CD4-positive, alpha-beta T cell treated with Interleukin-21 for 1 hour (primary cell): ENCODE measurements at places on chromosomes 3 and 15.

GRCh38 chr3:157237886-157238285, 77.9 kb upstream of the CCNL1 start:
- no peak for DNase-seq

DNA sequence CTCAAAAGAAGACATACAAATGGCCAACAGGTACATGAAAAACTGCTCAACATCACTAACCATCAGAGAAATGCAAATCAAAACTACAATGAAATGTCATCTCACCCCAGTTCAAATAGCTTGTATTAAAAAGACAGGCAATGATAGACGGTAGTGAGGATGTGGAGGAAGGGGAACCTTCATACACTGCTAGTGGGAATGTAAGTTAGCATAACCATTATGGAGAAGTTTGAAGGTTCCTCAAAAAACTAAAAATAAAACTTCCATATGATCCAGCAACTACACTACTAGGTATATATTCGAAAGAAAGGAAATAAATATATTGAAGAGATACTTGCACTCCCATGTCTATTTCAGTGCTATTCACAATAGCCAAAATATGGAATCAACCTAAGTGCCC, 62.8 kb upstream of the PPARG start:
- DNase-seq = no peak

DNA sequence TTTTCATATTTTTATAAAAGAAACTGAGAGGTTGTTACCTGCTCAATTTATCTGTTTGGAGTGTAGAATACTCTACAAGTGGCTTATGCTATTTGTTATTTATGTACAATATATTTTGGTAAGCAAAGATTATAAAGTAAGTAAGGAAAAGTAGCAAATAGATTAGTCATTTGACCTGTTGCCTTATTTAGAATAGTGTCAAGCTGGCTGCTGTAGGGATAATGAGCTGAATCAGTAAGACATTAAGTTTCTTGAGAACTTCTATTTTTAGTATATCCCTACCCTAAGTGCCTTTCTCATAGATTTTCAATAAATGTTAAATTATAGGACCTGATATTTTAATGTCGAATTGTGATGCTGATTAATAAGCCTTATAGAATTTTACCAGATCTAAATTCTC, 37.2 kb downstream of the ECT2 start:
- no peak for DNase-seq

DNA sequence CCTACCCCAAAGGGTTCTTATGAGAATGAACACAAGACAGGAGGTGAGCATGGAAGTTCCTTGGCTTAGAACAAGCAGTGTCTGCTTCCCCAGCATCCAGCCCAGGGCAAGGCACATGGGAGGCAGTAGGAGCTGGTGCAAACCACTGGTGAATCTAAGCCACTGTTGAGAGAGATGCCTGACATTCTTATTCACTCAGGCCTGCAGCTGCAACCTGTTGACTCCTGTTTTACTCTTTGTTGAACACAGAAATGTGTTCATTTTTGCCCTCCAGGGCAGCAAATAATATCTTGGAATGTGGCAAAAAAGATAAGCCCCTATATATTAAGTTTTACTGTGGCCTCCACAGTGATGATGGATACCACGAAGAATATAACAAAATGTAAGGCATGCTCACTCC, 8.9 kb upstream of the PAK6 start:
- no peak for DNase-seq

DNA sequence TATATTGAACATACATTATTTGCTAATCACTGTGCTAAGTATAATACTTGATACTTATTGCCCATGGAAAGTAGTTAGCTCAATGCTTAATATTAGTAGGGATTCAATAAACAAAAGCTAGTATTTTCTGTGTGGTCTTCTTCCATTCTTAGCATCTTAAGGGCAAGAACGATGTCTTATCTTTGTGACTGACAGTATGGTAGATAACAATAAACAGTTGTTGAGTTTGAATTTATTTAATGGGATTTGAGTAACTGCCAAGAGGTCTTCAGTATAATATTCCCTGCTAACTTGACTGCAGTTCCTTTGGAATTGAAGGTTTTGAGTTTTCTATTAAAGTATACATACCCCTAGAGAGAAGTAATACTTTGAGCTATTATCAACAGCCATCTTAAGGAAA, 70.1 kb downstream of the ZNF609 start:
- DNase-seq = no peak

- DNase-seq = no peak
Measured at GRCh38 chr3:115720983-115721382, 97.7 kb downstream of the GAP43 start.

GRCh38 chr3:156409694-156410093, 145.2 kb downstream of the SSR3 start:
- no peak for DNase-seq

GRCh38 chr3:72470904-72471417, 377.3 kb downstream of the SHQ1 start:
- no peak for DNase-seq

- DNase-seq = no peak
Measured at GRCh38 chr15:71599418-71600151, 210.8 kb upstream of the NR2E3 start.

GRCh38 chr15:91490211-91490610, 363.3 kb upstream of the SLCO3A1 start:
- no peak for DNase-seq

DNA sequence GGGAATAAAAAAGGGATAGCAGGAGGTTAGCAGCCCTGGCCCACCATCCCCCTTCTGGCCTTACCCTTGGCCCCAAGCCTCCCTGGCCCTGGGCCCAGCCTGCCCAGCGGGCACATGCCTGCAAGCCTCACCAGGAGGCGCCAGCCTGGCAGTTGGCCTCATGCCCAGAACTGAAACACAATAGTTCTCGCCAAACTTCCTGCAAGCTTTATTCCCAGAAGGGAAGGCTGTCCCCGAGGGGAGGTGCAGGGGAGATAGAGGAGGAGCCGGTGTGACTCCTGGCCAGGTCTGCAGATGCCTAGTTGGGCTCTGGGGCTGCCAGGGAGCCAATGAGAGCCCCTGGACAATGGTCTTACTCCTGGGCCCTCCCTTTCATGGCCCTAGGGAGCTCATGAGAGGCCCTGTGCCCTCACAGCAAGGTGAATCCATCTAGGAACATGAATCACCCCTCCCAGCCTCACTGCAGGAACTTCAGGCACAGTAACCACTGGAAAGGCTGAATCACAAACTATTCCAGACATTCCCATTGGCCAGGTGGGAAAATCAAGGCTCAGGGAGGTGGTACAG, 4.0 kb downstream of the CCDC33 start:
- no peak for DNase-seq

DNA sequence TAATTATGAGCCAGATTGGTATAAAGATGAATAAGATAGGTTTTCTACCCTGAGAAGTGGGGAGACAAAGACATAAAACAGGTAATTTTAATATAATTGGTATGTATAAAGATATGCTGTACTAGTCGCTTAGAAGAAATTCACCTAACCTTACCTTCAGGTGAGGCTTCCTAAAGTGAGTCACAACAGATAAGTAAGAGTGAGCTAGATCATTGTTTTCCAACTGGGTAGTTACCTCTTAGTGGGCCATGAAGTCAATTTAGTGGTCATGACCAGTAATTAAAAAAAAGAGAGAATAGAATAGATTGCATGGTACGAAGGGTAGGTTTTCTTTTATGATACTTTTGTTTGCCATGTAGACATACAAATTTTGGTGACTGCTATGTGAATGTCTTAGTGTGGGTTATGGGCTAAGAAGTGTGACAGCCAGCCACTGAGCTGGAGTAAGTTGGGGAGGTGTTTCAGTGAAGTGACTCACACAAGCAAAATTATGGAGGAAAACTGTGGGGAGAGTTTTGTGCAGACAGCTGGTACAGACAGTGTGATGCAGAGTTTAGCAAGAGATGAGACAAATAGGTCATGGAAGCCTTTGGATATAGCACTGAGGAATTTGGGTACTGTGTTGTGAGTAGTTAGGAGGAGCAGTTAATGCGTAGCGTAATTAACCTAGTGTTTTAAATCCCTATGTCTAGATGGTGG, 8.2 kb downstream of the TRNT1 start:
- DNase-seq = no peak

GRCh38 chr3:159560214-159560979, 428.2 kb upstream of the IL12A start:
- DNase-seq = no peak

- peak; percentile 82 for DNase-seq
Measured at GRCh38 chr3:189144645-189145044, 27.1 kb upstream of the TPRG1 start.

GRCh38 chr3:77933926-77934325, 894.0 kb downstream of the ROBO2 start:
- no peak for DNase-seq

- no peak for DNase-seq
Measured at GRCh38 chr3:42010530-42010929, 48.6 kb upstream of the ULK4 start.

GRCh38 chr3:28544236-28544635, 195.6 kb upstream of the AZI2 start:
- DNase-seq = no peak

- DNase-seq = no peak
Measured at GRCh38 chr3:47374587-47374986, 6.2 kb upstream of the PTPN23 start.

GRCh38 chr15:26231096-26231495, 368.0 kb upstream of the ATP10A start:
- no peak for DNase-seq

GRCh38 chr15:85488997-85489396, 108.6 kb downstream of the AKAP13 start:
- DNase-seq = no peak

DNA sequence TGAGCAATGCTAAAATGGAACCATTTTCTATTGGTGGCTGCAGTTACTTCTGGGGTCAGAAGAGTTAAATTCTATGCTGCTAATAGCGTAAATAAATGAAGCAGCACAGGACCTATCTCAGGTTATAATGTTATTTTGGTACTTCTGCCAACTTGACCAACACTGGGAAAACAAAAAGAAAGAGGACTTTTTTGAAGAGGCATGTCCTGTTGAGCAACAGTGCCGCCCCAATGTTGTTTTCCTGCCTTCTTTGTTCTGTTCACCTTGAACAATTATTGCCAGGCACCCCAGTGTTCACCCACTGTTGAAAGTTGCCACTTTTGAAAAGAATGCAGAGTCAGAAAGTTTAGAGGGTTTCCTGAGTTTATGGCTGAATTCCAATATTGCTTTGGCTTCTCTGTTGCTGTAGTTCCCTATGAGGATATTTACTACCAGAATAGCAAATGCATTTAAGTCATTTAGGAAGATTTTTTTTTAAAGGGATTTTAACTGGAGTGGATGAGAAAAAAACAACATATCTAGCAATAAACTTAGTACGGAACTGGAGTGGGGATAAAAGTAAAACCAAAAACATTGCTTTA, 679.0 kb upstream of the DPPA4 start:
- no peak for DNase-seq

DNA sequence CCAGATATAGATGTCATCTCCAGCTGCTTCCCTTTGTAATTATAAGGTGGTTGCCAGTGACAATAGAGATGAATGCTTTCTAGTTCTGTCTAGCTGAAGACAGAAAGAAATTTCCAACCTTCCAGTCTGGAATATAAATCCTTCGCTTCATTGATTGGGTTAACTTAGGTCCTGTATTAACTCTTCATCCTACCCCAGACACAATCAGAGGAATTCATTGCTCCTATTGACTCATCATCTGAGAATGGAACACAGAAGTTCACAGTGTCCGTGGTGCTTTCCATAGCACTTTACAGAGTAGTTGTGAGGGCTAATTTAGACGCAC, 241.4 kb downstream of the NFKBIZ start:
- no peak for DNase-seq

DNA sequence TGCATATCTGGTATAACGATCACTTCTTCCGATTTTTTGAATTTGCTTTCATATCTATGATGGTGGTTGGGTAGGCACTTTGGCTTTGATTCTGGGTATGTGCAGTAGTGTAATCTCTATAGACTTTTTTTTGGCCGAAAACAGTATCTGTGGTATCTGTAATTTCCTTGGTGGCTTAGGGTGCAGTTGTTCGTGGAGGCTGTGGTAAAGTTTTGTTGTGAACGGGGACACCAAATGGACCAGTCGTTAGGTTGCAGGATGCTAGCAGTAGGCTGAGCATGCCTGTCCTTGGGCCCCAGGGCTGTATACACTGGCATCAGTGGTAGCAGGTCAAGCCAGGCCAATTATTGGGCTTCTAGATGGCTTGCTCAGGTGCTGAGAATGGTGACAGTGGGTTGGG, 55.2 kb downstream of the CCDC66 start:
- peak; percentile 13 for DNase-seq

DNA sequence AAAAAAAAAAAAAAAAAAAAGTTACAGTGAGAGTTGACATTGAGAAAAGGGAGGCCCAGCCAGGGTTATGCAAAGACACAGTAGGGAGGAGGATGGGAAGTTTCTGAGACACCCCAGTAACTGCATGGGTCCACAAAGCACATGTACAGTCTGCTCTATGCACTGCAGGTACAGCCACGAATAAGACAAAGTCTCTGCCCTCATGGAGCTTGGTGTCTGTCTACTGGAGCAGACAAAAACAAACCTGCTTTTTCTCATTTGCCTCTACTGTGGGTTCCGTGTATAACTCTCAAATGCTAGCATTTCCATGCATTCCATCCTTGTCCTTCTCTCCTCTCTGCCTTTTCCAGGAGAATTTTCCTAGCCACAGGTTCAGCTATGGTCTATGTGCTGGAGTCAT, 107.4 kb downstream of the UBE3A start:
- no peak for DNase-seq

GRCh38 chr3:149009732-149010131, 18.4 kb downstream of the GYG1 start:
- DNase-seq = peak; percentile 64

DNA sequence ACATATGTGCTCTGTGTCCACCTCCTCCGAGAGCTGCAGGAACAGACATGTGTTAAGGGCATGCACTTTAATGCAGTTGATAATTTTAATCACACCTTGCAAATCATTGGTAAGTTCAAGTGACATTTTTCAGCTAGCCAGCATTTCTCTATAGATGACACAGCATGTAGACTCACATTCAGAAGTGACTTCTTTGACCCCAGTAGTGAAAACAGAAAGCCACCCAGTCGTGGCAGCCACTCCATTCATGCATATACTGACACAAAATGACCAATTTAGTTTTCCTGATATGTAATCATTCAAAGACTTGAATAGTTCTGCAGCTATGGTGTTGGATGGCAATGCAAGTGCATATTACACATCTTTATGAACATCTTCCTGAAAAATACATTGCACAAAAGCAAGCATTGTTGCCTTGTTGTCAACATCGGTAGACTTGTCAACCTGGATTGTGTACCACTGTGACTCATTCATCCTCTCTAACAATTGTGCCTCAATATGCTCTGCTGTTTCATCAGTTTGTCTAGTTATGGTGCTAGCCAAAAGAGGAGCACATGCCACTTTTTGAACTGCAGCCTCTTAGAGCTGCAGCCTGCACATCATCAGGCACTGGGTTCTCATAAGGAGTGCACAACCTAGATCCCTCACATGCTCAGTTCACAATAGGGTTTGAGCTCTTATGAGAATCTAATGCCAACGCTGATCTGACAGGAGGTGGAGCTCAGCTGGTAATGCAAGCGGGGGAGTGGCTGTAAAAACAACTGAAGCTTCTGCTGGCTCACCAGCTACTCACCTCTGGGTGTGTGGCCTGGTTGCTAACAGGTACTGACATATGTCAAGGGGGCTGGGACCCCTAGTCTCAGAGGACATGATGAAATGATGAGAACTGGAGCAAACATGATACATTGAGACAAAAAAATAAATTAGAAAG, 622.0 kb downstream of the PYDC2 start:
- no peak for DNase-seq

GRCh38 chr3:70840106-70840870, 527.9 kb upstream of the MDFIC2 start:
- no peak for DNase-seq

- DNase-seq = no peak
Measured at GRCh38 chr3:46058981-46059380, 31.7 kb upstream of the XCR1 start.

GRCh38 chr3:45965653-45966052, 22.4 kb downstream of the CXCR6 start:
- peak; percentile 41 for DNase-seq
